ENCODE measurements at places on chromosomes 13 and 19.

GRCh38 chr13:48828962-48829411, 146.7 kb upstream of the FNDC3A start:
- no peak for DNase-seq

GRCh38 chr13:74132152-74132775, 1.9 kb downstream of the KLF12 start:
- peak; percentile 52 for DNase-seq

- no peak for DNase-seq
Observed at GRCh38 chr13:113794086-113794485, 35.1 kb downstream of the TMEM255B start.

DNA sequence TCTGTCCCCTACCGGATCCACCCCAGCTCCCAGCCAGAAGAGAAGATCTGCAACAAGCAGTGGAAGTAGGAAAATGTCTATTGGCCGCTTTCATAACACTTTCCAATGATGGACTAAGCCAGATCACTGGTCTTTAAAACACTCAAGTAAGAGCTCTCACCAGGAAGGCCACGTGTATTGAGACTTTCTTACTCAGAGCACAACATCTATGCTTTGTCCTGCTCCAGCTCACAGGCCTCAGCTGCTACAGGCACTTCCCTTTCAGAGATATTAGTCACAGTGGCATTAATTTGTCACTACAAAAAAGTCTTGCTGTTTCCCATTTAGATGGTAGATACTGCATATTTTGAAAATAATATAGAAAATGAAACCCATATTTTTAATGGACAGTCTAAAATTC, 164.2 kb downstream of the ABCC4 start:
- peak; percentile 48 for DNase-seq

DNA sequence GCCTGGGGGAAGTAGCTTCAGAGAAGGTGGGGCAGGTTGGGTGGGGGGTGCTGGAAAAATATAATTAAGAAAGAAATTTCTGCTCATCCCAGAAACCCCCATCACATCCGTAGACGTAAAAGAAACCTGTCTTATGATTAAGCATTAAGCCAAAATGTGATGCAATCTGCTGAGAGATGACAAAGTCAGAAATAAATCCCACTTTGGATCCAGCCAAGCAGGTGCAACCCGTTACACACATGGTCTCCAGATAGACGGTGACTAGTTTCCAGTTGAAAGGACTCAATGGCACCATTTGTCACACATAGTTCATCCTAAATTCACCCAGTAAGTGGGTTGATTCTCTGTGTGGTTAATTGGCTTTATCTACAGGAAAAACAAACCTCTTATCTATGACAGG, 34.1 kb downstream of the PSG5 start:
- no peak for DNase-seq

DNA sequence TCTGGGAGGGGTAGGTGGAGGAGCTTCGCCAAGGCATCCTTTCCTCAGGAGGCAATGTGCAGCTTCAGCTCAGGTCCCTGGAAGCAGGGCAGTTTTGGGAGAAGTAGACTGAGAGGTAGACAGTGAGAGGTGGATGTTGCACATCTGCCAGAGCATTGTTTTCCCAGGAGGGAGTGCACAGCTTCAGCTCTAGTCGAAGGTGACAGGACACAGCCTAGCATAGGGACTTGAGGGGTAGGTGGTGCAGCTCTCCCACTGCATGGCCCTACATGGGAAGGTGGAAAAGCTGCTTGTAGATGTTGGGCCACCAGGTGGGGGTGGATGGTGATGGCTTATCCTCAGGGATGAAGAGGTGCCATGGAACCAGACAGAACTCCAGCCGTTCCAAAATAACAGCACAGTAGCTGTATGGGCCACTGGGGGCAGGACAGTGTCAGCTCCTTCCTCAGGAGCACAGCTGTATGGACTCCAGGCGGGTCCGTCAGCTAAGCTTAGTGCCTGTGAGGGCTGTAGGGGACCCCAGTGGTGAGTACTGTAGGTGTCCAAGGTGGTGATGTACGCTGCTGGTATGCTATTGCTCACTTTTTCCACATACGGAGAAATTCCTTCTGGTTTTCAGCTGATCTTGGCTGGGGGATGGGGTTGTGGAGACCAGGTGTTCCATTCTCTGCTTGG, 17.4 kb upstream of the ZNF543 start:
- no peak for DNase-seq

DNA sequence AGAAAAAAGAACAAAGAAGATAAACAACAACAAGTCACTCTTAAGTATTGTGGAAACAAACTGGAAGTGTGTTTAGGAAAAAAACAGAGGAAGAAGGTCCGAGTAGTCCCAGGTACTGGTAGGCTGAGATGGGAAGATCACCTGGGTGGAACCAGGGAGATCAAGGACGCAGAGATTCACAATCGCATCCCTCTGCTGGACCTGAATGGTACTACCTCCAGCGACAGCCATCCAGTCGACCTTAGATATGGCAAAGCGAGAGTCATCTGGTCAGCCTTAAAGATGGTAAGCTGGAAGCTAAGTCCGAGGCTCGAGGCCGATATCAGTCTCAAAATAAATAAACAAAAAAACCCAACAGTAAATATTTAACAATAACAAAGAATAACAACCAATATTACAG, 44.9 kb upstream of the ZNF91 start:
- no peak for DNase-seq

DNA sequence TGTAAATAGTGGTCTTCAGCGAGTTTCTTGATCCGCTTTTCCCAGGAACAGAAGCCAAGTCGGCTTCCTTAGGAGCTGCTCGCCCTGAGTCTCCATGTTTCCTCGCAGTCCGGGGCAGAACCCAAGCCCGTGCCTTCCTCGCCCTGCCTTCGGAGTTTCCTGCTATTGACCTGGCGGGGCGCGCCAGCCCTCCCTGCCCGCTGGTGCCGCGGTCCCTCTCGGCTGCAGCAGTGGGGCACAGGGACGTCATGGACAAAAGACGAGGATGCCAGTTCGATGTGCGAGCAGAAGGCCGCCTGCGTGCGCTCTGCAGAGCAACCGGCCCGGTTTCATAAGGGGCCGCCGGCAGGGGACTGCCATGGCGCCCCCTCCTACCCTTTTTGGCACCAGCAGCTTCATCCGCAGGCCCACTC, 156.6 kb downstream of the TM9SF2 start:
- peak; percentile 16 for DNase-seq

DNA sequence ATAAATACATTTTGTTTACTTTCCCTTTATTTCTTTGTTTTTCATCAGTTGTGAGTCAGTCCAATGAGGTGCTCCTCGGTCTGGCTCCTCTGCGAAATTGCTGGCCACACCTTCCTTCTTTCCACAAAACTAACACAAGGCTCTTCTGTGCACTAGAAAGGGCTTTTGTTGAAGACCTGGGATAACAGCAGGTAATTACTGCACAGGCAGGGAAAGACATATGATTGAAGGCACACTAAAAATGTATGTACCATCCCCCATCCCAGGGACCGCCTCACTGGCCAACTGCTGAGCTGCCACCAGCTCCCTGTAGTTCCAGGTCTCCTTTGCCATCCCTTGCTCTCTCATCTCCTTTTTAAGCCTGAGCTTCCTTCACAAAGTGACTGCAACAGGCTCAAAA, 180.5 kb downstream of the EFNB2 start:
- no peak for DNase-seq

GRCh38 chr13:101307181-101307701, 109.1 kb downstream of the NALCN start:
- DNase-seq, result peak; percentile 30

DNA sequence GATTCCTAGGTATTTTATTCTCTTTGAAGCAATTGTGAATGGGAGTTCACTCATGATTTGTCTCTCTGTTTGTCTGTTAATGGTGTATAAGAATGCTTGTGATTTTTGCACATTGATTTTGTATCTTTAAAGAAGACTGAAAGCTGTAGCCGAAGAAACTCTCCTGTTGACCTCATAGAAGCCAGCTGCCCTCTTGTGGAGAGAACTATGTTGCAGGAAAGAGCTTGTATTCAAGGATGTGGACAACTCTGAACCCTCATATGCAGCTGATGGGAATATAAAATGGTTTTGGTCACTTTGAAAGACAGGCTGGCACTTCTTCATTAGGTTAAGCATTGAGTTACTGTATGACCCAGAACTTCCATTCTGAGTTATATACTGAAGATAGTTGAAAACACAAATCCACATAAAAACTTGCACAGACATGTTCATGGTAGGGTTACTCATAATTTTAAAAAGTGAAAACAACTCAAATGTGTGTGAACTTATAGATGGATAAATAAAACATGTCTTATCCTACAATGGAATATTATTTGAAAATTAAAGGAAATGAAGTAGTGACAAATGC, 65.8 kb upstream of the SLITRK6 start:
- DNase-seq, result no peak

GRCh38 chr13:42007844-42008243, 40.6 kb upstream of the DGKH start:
- DNase-seq, result no peak

GRCh38 chr13:103222683-103223082, 156.5 kb upstream of the SLC10A2 start:
- DNase-seq, result no peak

- DNase-seq, result no peak
Observed at GRCh38 chr13:106523576-106523975, 11.9 kb downstream of the EFNB2 start.

DNA sequence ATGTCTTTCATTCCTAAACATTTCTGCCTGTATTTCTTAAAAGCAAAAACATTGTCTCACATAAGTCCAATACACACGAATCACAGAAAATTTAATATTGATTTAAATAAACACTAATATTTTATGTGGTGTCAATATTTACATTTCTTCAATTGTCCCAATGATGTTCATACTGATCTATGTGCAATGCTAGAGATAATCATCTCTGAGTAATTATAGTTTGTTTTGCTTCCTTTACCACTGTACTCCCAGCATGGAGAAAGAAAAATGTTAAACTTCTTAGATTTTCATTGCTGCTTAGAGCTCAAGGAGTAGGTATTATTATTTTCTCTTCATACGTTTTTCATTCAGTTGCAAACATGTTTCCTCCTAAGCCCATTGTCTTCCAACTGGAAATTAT, 434.2 kb upstream of the PRR20A start:
- DNase-seq, result no peak

DNA sequence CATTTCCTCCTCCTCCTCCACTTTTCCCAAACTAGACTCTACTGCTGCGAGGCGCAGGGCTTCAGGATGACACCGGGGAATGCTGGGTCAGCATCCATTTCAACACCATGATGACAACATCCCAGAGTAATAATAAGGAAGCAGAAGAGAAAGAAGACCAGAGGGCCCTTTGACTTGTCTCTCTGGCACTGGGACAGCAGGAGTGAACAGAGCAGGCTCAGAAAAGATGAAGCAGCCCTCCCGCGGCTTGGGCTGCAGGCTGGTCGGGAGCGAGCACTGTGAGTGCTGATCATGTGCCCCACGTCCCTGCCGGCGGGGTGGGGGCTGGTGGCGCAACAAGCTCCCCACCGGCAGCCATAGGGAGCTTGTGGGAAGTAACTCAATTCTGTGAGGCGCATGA, 30.5 kb downstream of the RANBP3 start:
- no peak for DNase-seq

GRCh38 chr19:33784432-33784831, 12.2 kb upstream of the KCTD15 start:
- DNase-seq, result no peak

- DNase-seq, result no peak
Observed at GRCh38 chr13:29441306-29441705, 154.2 kb downstream of the SLC7A1 start.

DNA sequence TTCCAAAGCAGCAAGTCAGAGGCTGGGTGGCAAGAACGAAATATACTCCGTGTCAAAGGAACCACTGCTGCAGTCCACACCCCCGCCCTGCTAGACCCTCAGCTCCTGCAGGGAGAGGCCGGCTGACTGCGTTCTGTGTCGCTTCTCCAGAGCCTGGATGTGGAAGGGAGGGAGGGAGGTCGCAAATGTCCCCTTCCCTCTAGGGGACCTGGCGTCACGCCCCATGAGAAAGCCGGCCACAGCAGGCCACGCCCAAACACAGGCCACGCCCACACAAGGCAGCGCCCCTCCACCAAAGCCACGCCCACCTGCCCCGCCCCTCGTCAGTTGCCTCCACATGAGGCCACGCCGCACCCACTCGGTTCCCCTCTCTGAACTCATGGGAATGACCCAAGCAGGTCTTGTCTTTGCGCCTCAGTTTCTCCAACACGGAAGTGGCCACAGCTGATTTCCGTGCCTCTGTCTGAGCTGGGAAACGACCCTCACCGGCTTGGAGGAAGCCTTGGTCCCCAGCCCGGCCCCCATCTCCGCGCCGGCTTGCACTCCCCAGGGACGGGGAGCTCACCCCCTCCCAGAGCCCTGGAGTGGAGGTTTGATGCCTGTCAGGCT, 38.4 kb upstream of the TCF3 start:
- DNase-seq, result peak; percentile 26

DNA sequence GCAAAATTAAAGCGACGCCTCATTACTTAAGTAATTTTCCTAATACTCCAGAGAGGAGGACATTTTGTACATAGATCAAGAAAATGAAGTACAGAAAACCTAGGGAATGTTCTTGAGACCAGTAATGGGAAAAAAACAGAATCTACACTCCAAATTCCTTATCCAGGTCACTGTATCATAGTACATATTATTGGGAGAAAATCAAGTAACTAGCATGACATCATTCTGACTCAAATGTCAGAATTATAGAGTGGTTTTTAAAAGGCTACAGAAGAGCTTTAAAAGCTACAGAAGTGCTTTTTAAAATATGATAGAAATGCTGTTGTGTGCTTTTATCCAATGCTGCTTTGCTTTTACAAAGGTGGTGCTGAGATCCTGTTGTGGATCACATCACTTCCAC, 86.3 kb upstream of the SLC15A1 start:
- DNase-seq, result no peak

DNA sequence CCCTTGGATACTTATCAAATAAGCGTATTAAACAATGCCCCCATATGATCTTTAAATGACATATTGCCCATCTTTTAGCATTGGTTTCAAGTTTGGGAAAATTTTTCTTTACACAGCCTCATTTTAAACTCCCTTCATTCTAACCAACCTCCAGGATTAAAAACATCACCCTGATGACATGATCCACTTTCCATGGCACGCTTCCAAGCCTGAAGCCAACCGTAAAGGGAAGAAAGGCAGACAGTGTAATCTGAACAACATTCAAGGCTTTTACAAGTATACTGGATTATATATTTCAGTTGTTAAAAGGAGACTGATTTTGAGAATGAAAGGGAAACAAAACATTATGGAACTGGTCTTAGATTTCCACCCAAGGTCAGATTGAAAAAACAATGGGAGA, 1721.9 kb downstream of the OLFM4 start:
- no peak for DNase-seq

DNA sequence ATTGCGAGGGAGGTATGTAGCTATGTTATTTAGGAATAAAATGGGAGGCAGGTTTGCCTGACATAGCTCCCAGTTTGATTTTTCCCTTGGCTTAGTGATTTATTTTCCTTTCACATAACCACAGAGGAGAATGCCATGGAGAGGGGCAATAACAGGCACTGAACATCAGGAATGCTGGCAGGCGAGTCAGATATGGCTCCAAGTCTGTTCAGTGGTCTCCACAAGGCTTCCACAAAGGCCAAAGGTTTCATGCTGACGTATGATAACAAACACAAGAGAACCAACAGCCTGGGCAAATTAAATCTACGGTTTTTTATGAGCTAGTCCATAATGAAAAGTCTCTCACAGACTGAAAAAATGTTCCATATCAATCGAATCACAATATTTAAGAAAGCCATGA, 66.7 kb downstream of the SUCLA2 start:
- no peak for DNase-seq
